ENCODE measurements at places on chromosomes 16 and 17.

GRCh38 chr17:1134634-1135324 is 45.0 kb downstream of the ABR start:
- DNase-seq, result no peak

DNA sequence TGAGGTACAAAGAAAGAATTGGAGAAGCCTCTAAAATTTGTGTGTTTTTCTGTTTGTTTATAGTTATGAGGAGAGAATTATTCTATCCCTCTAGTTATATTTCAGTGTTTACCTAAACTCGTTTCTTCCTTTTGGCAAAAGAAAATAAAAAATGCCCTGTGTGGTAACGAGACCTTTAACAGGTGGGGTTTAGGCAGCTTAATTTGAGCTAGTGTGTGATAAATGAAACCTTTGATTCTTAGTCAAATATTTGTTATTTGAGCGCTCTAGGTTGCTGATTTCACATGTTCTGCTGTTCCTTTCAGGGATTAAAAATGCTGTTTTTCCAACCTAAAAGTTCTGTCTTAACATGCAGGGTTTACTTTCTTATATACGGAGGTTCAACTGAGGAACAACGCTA is 17.5 kb downstream of the ERCC4 start:
- DNase-seq, result no peak

- DNase-seq, result no peak
Measured at GRCh38 chr16:63080746-63081145, 1044.5 kb upstream of the CDH8 start.

- no peak for DNase-seq
Measured at GRCh38 chr17:77508047-77508715, 367.4 kb downstream of the SEC14L1 start.

DNA sequence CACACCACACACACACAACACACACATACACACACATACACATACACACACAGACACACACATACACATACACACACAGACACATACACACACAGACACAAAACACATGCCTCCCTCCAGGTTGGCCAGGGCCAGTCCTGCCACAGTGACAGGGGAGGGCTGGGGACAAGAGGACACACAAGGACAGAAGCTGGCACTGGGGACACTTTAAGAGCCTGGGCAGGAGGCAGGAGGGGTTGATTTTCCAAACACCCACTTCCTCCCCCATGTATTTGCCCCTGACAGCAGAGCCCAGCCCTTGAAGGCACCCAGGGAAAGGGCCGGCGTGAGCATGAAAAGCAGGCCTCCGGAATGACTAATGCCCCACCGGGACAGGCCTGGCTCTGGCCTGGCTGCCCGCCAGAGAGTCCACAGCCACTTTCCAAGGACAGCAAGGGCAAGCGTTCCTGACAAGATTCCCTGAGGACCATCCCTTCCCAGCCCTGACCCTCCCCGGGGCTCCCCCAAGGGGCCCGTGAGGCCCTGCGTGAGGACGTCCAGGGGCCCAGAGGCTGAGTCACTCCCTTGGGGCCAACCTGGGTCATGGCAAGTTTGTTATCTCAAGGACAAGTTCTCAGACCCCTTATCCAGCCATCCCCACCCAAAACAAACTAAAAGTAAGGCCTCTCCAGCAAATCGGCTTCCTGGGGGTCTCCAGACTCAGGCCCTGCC is 235.6 kb downstream of the ZNF423 start:
- DNase-seq, result peak; percentile 47

- no peak for DNase-seq
Measured at GRCh38 chr17:62876063-62876462, 67.9 kb upstream of the MARCHF10 start.

DNA sequence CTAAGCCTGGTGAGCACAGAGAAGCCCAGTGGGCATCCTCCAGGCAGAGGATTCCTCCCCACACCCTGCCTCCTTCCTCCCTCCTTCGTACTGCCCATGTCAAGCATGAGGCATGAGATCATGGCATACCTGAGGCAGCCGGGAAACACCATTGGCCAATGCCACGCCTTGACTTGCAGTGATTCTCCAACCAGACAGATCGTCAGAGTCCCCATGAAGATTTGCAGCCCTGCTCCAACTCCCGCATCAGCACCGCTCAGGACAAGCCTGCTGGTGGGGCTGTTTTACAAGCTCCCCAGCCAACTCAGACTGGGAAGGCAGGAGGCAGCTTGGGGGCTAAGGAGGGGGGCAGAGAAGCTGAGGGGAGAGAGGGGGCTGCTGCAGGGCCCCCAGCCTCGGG is 2.9 kb upstream of the KRT16 start:
- no peak for DNase-seq

- no peak for DNase-seq
Measured at GRCh38 chr17:83135692-83136091, 56.3 kb downstream of the METRNL start.

GRCh38 chr17:5069724-5070123 is 8.5 kb upstream of the ZFP3 start:
- DNase-seq, result no peak

- no peak for DNase-seq
Measured at GRCh38 chr16:11913425-11914079, 2.2 kb downstream of the GSPT1 start.

DNA sequence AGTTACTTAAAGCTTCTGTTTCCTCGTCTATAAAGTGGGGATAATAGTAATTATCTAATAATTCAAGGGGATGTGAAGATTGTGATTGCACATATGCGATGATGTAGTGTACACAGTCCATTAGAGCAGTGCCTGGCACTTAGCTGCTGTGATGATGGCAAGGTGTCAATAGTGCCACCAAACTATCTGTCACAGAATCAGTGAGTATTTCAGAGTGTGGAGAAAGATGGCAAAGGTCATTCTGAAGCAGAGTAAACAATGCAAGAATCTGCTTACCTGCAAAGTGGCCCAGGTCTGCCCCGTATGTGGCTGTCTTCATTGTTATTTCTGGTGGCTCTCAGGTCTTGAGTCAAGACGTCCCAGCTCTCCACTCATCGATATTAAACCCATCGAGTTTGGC is 15.1 kb downstream of the SYT17 start:
- DNase-seq, result no peak

DNA sequence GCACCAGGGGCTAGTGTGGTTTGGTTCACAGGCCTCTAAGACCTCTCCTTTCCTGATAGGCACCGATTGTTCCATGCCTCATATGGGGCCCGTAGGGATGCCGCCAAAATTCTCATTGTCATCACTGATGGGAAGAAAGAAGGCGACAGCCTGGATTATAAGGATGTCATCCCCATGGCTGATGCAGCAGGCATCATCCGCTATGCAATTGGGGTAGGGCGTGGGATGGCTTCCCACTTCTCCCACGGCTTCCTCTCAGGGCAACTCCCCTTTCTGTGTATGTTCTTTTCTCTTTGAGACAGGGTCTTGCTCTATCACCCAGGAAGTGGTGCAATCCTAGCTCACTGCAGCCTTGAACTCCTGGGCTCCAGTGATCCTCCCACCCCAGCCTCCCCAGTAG is 5.3 kb downstream of the ITGAX start:
- no peak for DNase-seq

- DNase-seq, result no peak
Measured at GRCh38 chr17:35359398-35359797, 14.0 kb downstream of the SLFN11 start.

DNA sequence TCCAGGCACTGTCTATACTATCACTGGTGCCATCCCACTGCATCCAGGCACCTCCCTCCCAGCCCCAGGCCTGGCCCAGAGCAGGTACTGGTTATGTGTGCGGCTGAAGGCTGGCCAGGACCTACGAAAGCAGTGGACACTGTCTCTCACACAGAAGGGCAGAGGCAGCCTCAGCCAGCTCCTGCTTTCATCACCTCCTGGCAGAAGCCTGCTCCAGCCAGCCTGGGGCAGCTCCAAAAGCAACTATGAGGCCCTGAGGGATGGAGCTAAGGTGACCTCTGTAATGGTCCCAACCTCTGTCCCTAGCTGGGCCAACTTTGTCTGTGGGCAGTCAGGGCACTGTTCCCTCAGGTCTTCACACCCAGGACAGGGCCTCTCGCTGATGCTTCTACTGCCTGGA is 18.8 kb downstream of the HSD11B2 start:
- DNase-seq, result no peak

DNA sequence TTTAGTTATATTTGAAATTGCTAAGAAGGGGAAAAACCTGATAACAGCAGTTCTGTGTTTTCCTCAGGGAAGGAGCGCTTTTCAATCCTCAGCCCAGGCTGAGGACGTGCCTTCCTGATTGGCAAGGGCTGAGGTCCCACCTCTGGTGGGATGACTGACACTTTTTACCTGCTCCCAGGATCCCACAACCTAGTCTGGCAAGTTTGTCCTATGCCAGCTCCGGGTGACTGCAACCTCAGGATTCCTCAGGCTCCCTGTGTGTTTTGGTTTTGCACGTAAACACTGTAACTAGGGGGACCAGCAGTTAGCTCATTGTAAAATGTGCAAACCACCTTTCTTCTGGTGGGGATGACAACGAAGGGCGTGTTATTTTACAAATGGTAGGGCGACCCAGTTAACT is 7.5 kb downstream of the MARCHF10 start:
- DNase-seq, result no peak

DNA sequence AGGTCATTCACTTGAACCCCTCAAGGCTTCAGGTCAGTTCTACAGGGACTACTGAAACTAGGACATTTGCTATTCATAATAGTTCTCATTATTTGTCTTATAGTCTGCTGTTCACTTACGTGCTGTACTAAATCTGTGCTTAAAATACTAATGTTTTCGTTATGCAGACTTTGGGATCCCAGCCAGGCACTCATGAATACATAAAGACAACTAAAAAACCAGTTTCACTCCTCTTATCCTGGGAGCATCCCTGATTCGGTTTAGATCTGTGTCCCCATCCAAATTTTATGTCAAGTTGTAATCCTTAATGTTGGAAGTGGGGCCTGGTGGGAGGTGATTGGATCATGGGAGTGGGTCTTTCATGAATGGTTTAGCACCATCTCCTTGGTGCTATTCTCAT is 1291.8 kb downstream of the CDH11 start:
- DNase-seq, result no peak

DNA sequence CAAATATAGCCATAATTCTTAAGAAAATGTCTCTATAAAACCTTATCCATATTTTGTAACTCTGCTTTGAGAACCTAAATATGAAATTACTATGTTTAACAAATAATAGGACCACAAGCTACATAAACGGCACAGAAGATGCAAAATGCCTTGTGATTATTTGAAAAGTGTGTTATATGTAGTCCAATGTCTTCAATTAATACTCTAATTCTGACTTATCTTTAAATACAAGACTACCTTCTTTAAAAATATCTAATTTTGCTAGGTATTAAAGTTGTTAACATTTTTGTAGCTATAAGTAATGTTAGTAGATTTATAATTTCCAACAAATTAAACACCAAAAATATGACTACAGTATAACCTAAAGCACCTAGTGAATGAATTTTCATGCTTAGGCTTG is 17.0 kb downstream of the PSMD12 start:
- DNase-seq, result no peak

- DNase-seq, result peak; percentile 46
Measured at GRCh38 chr17:29760279-29761039, 137.7 kb upstream of the CORO6 start.

GRCh38 chr17:59829217-59830006 is 63.3 kb downstream of the TUBD1 start:
- peak; percentile 95 for DNase-seq

GRCh38 chr17:4586043-4586442 is 1.7 kb downstream of the SMTNL2 start:
- DNase-seq, result no peak

- DNase-seq, result no peak
Measured at GRCh38 chr17:71494062-71494855, 626.6 kb upstream of the SOX9 start.

DNA sequence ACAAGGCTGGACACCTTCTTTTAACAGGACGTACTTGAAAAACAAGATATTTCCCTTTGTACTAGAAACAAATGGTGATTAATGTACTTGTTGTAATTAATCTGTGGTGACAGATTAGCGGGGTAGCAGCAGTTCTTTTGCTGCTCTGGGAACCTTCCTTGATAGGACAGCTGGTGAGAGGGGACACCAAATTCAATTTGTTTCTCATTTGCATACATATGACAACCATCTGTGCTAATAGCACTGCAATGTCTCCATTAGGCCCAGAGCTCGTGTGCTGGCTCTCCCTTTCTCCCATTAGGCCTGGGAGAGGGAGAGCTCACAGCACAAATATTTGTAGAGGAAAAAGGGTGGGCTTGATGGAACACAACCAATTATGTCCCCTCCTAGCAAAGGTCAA is 221.0 kb upstream of the HS3ST3A1 start:
- DNase-seq, result no peak

- no peak for DNase-seq
Measured at GRCh38 chr17:47982645-47983390, 11.9 kb downstream of the CDK5RAP3 start.

DNA sequence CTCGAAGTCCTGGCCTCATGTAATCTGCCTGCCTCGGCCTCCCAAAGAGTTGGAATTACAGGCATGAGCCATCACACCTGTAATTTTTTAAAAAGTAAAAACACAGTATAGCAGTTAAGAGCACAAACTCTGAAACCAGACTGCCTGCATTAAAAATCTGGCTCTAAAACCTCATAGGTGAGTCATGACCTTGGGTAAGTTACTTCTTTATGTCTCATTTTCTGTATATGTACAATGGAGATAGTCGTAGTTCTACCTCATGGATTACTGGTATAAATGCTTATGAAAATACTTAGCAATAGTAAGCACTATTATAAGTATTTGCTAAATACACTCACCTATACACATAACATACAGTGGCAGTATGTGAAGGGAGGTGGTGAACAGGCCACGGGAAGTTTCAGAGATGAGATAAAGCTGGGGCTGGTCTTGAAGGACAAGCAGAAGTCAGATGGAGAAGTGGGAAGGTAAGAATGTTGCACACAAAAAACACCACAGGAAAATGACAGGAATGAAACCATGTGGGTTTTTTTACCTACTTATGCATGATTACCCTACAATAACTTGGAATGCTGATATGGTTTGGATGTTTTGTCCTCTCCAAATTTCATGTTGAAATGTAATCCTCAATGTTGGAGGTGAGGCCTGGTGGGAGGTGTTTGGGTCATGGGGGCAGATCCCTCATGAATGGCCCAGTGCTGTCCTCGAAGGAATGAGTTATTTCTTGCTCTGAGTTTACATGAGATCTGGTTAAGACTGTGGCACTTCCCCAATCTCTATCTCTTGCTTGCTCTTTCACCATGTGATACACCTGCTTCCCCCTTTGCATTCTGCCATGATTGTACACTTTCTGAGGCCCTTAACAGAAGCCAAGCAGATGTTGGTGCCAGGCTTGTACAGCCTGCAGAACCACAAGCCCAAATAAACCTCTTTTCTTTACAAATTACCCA is 33.9 kb downstream of the ZNF652 start:
- no peak for DNase-seq
